ENCODE measurements at places on chromosomes 13 and 19. TPM values are rescaled to one million over a fixed set of nuclear protein-coding genes. Genes with fewer than 3 reads are reported as not detected.

Gene MIDN
- 89.2 TPM for total RNA-seq

Gene SLITRK1
- total RNA-seq = not detected

Gene ZNF835
- 6.8 TPM for total RNA-seq

Gene RUVBL2
- total RNA-seq = 114 TPM

Gene TARM1
- not detected for total RNA-seq

Gene RUBCNL
- total RNA-seq = 2.0 TPM

Gene NTF4
- total RNA-seq = not detected

Gene GAPDHS
- not detected for total RNA-seq

Gene PSPN
- total RNA-seq = 1.1 TPM
